ENCODE measurements at places on chromosomes 12 and 14.

DNA sequence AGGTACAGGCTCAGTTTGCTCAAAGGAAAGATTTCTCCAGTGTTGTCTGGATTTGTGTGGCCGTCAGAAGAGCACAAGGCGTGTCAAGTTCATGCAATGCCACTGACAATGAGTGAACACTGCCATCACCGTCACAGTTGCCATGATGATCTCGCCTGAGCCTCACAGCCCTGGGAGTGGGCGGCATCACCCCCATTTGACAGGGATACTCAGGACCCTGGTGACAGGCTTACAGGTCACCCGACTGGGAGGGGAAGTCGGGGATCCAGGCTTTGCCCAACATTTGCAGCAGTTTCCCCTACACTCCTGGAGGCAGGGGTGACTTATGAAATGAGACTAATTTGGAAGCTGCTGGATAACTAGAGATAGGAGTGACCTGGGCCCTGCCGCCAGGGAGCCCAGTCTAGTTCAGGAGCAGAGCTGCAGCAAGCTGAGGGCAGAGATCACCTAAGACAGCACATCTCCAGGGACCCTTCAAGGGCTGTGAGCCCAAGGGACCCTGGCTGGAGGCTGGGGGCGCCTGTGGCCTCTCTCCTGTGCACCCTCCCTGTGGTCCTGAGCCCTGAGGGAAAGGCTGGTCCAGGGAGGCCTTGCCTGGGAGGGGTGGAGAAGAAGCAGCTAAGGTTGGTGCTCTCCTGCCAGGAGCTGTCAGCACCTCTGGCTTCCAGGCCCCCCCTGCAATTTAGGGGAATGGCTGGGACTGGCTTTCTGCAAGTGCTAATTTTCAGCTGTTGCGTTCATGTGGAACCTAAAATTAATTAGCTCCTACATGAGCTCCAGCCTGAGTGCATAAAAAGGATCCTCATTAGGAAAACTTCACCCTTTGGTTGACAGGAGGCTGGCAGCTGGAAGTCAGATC lies 32.4 kb upstream of the BEGAIN start:
- DNase-seq: no peak

DNA sequence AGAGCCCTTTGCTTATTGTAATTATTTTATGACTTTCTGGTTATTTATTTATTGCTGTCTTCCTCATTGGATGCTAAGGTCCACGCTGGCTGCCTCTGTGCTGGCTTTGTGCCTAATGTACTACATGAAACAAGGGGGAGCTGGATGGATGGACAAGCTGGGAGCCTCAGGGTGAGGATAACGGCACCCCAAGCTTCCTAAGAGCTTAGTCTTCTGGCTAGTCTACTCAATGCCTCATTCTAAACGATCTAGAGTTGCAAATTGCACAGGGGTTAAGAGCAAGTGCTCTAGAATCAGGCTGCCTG lies 172.0 kb downstream of the CHST11 start:
- DNase-seq: no peak

GRCh38 chr12:50923361-50924130 lies 28.8 kb upstream of the HIGD1C start:
- DNase-seq: no peak

DNA sequence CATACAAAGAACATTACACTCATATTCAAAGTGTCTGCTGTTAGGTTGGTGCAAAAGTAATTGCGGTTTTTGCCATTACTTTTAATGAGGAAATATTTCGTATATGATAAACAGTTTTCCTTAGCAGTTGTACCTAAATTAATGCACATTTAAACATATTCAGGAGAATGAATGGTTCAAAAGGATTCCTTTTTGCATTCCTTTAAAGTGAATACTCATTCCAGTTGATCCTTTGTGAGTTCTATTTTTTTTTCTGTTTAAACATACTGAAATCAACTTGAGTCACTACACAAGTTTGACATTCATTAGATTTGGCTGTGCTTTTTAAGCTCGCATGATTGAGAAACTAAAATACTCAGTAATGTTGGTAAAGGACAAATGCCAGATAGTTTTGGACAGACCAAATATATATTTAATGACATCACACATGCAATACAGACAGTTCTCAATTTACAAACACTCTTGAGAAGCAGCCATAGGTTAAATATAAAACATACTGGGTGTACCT lies 13.8 kb upstream of the SLC38A2 start:
- no peak for DNase-seq

DNA sequence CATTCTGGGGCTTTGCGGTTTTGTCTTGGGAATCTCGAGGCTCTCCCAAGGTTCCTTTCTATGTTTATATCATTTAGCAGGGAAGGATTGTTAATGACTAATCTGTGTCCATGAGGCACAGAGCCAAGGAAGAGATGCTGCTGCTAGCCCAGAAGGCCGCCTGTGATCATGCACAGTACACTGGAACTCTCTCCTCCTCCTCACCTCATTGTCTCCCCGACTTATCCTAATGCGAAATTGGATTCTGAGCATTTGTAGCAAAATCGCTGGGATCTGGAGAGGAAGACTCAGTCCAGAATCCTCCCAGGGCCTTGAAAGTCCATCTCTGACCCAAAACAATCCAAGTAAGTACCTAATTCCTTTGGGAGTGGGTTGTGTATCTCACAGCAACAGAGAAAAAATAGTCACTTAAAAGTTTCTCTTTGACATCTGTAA lies at the start of gene NR1H4:
TSS of gene NR1H4 (plus strand) at position 151 of the 435 bp plus-strand sequence. CDS start 19,458 bp downstream, outside the sequence.
- no peak for DNase-seq

DNA sequence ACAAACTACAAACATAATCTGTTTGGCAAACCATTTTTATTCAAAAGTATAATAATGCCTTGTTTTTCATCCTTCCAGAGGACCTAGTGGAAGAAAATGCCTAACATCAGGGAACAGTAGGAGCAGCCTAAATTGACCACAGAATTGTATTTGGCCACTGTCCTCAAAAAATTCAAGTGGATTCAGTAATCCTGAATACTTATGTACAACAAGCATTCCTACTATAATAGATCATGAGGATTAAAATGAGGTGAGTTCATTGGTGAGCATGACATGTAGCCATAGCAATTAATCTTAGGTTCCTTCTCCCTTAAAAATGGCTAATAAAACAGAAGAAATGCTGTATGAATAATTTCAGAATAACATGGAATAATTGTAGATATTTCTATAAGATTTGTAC lies 209.3 kb downstream of the DAD1 start:
- no peak for DNase-seq

GRCh38 chr12:52561880-52562449 lies 9.0 kb upstream of the KRT71 start:
- DNase-seq: no peak

DNA sequence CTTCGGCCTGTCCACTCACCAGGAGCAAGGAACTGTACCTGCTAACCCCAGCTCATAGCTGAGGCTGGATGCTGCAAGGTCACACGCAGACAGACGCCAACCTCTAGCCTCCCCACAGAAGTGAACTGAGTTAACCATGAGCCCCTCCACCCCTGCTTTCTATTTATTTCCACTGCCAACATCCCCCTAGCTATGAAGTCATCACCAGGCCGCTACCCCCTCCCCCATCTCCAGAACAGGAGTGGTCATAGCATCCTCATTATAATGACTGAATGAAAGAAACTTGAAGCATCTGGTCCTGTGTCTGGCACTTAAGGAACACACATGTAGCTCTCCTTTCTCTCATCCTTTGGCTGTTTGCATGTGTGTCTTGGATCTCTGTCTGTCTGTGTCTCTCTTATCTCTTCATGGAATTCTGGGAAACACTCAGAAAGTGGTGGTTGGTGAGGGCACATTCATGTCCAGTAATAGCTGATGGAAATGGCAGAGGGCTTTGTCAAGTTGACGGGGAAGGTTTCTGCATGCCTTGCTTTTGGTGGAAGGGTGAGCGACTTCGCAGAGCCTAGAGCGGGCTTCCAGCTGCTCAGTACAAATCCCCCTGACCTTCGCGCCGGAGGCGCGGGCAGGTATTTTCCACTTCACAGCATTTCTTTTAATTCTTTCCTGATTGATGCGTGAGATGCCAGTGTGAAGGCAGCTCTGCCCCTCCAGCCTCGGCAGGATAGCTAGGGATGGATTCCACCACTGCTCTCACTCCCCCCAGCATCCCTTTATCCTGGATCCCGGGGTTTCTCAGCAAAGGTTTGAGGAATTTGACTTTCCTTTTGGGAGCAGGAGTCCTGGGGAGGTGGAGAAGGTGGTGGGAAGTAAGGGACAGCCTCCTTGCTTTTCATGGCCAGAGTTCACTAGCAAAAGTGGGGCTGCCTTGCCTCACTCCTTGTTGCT lies 198.2 kb downstream of the CHST11 start:
- DNase-seq: no peak

DNA sequence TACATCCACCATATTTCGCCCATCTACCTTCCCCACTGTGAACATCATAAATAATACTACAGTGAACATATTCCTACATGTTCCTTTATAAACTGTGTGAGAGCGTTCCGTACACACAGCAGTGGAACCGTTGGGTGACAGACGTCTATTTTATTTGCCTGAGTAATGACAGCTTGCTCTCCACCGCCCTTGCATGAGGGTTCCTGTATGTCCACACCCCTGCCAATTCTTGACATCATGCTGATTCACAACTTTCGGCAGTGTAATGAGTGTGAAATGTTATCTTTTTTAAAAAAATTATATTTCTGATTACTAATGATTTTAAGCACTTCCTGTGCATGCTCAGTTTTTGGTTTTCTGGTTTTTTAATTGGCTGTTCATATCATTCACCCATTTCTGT lies 4.3 kb upstream of the RAD52 start:
- no peak for DNase-seq

DNA sequence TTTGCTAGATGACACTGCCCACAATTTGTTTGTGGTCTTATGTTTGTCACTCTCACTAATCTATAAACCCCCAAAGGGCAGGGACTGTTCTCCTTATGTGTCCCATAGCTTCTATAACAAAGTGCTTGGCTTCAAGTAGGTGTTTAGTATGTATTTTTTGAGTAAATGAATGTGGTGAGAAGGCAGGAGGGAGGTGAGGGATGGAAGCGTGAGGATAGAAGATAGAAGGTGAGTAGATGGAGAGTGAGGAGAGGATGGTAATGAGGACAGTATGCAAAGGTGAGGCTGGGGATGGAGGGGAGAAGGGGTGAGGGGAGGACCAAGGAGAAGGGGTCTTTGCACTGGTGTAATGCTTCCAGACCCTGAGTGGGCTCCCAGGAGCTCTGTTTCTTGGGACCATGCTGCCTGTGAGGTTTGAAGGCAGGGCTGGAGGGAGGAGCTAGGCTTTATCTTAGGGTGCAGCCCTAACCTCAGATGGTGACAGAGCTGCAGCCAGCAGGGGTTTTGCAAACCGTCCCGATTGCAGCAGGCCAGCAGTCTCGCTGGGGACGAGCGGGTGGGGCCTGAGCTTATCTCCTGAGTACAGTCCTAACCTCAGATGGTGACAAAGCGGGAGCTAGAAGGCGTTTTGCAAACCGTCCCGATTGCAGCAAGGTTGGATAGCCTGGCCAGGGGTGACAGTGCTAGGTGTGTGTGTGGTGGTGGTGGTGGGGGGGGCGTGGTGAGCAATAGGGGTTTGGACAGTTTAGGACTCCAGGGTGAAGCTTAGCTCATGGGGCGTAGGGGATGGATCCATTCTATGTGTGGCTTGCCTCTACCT lies 6.5 kb downstream of the CEBPE start:
- DNase-seq: no peak

DNA sequence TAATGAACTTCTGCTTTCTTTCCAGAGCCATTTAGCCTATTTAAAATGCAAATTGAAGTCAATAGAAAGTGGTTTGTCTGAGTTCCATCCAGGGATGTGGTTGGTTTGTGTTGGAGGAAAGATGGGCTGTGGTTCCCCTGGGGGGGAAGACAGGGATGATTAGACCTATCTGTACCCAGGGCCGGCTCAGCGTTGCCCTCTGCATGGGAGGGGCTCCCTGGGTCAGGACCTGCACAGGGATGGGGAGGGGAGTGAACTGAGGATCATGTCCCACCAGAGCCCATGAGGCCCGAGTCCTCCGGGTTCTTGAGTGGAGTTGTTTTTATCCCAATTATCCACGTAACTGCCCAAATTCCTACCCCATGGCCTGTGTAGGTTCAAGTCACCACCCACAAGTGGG lies 76.9 kb upstream of the SFSWAP start:
- no peak for DNase-seq

GRCh38 chr14:69994002-69994401 lies 114.8 kb downstream of the SMOC1 start:
- no peak for DNase-seq

DNA sequence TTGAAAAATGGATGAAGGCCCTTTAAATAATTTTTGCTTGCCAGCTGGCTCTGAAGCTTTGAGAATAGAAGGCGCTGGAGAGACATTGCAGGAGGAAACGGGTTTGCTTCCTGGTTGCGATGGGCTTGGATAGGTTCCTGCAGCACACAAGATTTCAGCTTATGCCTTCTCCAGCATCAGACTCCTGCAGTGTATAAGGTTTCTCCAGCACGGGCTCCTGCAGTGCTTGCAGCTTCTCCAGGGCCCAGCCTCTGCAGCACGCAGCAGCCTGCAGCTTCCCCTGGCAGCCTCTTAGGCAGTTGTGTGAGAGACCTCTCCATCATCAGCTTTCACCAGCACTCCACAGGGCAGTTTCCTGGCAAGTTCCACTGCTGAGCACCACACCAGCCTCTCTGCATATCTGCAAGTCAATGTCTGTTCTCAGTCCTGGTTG lies 78.7 kb upstream of the ZDHHC17 start:
- DNase-seq: no peak

DNA sequence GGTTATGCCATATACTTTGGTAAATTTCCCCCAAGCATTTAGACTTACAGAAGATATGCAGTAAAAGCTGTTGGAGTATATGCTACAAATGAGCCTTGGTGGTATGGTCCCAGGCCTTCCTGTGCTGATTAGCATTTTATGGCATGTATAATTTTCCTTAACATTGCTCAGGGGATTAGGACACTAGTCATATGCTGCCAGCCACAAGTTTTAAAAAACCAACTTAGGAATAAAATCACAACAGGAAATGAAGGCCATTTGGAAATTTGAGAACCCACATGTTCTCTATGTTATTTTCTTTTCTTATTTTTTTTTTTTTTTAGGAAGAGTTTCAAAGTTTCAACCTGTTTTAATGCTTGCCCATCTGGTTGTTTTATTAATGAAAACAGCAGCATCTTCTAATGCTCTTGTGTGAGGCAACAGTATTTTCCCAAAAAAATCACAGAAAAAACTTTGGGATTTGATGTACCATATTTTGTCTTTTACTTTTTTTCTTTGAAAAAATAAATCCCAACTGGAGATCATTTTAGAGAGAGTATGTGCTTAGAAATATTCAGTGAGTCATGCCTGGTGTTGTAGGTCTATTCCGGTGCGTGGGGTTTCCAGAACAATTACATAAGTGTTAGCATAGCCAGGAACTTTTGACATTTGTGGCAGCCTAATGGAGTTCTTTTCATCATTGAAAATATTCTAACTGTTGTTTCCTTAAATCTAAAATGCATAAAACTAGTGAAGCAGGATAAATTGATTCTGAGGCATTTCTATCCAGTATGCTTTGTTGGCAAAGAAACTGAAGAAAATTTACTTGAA lies 21.7 kb upstream of the DUSP6 start:
- DNase-seq: no peak

- no peak for DNase-seq
Measured at GRCh38 chr12:51593539-51593938, 2.5 kb downstream of the SCN8A start.

- no peak for DNase-seq
Measured at GRCh38 chr12:104063712-104064030, 660 bp upstream of the HCFC2 start.
